ENCODE measurements at places on chromosomes 6 and 20.

DNA sequence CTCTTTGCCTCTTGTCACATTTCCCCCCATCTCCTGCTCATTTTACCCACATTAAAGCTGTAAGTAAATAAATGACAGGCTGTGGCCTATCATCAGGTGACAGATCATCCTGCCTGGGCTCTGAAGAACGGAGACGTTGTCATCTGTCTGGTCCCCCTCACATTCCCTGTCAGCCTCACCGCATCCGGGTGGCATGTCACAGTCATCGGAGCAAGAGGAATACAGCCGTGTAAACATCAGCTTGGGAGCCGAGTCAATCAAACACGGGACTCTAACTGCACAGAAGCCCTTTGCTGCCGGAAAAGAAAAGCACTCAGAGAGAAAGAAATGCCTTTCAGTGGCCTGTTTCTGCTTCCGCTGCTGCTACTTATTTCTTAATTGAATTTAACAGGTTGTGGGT is 371.9 kb upstream of the ID4 start:
- DNase-seq, result no peak

- no peak for DNase-seq
Measured at GRCh38 chr6:47278545-47278944, 31.2 kb downstream of the TNFRSF21 start.

DNA sequence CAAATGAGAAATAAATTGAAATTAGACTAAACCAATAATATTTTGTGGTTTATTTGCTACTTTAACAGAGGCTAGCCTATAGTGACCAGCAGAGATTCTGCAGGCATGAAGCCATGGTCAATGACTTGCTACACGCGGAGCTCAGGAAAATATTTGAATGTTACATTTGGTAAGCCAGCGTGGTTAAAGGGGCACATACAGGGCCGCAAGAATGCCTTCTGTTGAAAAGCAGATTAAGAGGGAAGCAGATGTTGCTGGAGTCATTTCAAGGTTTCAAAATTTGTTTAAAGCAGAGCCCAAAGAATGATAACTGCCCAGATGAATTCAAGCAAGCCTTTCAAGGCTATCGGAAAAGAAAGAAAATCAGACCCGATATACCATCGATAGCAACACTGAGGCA is 294.3 kb upstream of the MAN1A1 start:
- DNase-seq, result no peak

- DNase-seq, result no peak
Measured at GRCh38 chr20:22771706-22772105, 187.3 kb upstream of the FOXA2 start.

- no peak for DNase-seq
Measured at GRCh38 chr20:54485631-54486030, 10.2 kb downstream of the DOK5 start.

GRCh38 chr20:14341801-14342200 is 4.4 kb upstream of the FLRT3 start:
- DNase-seq, result no peak

Measured in A673 (cell line).